ENCODE measurements at places on chromosomes 2 and 18.

DNA sequence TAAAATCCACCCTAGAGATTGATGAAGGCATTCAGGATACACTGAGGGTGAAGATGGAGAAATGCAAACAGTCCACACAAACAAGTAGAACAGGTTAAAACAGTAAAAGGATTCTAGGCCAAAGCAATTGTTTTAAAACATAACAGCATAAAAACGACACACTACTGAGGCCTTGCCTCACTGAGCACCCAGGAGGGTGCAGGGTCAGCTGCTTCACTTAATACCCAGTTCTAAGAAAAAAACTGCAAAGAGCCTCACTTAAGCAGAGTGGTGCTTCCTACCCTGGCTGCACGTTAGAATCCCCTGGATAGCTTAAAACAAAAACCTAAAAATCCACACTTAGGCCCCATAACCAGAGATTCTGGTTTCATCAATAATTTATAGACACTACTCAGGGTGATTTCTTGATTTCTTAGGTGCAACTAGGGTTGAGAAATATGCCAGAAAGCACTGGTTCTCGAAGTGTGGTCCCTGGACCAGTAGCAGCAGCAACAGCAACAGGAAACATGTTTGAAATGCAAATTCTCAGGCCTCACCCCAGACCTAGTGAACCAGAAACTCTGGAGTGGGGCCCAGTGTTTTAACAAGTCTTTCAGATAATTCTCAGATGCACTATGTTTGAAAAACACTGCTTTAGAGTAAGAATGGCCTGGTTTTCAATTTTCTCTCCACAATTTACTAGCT, 279.1 kb downstream of the ZEB2 start:
- no peak for DNase-seq

GRCh38 chr18:57550510-57550909, 36.0 kb downstream of the FECH start:
- DNase-seq: no peak

DNA sequence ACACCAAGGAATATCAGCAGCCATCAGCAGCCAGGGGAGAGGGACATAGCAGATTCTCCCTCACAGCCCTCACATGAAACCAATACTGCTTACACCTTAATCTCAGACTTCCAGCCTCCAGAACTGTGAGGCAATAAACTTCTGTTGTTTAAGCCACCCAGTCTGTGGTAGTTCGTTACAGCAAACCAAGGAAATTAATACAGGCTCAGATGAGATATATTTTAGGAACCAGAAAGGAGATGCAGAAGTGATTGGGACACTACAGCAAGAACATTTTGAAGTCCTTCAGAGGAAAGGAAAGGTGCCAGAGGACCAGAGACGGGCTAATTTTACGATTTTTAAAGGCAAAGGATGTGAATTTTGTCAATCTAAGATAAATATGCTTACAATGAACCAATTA, 60.6 kb downstream of the IKZF2 start:
- no peak for DNase-seq

DNA sequence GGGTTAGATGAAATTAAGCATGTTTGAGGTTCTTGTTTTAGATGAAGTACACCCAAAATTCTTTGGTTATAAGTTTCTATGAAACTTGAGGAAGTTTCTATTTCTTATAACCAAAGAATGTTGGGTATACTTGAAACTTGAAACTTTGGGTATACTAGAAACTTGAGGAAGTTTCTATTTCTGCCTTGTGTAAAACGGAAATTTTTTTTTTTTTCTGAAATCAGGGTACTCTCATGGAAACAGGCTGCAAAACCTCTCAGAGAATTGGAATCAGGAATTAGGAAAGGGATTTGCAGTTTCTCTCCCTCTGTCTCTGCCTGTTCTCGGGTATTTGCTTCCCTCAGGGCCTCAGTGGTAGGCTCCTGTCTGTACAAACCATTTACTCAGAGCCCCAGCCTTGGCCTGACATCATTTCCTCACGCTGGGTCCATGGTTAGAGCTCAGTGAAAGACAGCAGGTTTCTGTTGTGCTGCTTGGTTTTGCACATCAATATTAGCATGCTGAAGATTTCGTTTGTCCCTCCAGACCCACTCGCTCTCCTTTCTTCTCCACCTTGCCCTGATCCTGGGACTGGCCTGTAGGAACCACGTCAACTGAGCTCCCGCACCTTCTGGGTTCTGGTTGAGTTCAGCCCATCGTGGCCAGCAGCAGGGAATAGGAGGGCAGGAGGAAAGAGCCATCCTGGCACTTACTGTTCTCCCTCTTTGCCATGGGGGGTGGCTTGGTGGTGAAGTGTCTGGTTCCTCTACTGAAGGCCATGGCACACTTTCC, 106.4 kb downstream of the POLR1A start:
- DNase-seq: no peak

GRCh38 chr18:45828917-45829811, 3.7 kb downstream of the SIGLEC15 start:
- DNase-seq: no peak

DNA sequence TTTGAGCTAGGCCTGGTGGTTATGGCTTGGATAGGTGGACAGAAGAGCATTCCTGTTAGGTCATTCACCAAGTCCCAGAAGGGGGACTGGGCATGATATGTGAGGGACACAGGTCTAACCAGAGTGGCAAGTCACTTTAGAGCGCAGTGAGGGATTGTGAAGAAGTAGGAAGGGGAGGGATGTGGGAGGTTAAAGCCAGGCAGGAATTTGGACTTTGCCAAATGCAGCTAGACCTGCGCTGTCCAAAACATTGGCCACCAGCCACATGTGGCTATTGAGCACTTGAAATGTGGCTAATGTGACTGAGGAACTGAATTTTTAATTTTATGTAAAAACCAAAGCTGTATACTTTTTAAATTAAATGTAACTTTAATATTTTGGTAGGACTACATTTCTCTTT, 23.7 kb downstream of the GCKR start:
- no peak for DNase-seq

DNA sequence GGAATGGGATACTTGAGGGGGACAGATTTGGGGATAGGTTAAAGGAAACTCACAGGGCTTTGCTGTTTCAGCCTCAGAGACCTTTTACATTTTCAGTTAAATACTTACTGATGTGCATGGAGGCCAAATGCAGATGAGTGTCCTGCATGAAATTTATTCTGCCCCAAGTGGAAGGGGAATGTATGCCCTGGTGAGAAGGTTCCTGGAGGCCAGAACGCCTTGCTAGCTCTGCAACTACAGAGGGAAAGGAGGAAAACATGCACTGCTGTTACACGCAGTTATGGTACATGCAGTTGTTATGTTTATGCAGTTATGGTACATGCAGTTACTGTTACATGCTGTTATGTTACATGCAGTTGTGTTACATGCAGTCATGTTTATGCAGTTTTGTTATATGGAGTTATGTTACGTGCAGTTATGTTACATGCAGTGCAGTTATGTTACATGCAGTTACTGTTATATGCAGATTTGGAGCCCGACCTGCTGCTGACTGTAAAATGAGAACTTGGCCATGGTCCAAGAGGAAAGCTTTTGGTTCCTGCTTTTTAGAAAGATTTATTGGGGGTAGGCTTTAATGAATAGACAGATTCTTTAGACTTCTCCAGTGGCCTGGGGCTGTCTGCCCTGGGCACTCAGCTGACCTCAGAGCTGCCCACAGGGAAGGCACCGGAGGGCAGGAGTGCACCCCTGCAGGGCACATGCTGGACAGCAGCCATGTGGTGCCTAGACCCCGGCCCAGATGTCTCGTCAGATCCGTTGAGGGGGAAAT, 84.1 kb downstream of the LDLRAD4 start:
- no peak for DNase-seq

- no peak for DNase-seq
Observed at GRCh38 chr2:121254748-121255147, 30.3 kb downstream of the TFCP2L1 start.

DNA sequence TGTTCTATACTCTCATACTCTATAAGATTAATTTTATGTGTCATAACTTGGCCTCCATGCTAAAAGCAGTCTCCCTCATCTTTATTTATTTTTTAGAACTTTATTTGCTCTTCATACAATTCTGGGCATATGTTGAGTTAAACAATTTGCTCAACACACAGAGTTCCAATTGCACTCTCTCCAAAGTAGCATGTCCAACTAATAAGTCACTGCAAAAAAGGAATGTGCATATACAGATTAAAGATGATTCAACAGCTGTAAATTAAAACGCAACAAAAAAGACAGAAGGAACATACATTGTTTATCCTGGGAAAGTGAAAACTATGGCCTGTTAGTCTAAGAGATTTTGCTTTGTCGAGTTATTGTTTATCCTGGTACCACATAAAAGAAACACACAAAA, 277.7 kb upstream of the ACVR2A start:
- DNase-seq: no peak

DNA sequence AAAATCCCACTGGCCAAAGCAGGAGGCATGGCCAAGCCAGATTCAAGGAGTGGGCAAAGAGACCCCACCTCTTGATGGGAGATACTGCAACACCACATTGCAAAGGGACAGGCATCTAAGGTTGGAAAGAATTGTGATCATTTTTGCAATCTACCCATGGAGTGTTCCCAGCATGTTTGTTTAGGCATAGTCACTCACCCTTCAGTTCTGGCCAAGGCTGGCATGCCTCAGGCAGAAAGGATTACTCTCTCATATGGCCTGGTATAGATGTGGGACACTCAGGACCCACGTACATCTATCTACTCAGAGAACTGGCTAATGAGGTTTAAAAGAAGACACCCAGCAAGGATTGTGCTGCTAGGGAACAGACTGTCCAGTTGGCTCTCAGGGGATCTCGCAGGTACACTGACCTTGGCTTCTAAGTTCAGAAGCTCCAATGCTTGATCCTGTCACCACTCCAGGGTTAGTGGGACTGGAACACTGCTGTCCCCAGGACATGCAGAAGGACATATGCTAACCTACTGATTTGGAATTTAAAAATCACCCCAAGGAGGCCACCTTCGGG, 183.7 kb downstream of the KLHL29 start:
- DNase-seq: no peak

DNA sequence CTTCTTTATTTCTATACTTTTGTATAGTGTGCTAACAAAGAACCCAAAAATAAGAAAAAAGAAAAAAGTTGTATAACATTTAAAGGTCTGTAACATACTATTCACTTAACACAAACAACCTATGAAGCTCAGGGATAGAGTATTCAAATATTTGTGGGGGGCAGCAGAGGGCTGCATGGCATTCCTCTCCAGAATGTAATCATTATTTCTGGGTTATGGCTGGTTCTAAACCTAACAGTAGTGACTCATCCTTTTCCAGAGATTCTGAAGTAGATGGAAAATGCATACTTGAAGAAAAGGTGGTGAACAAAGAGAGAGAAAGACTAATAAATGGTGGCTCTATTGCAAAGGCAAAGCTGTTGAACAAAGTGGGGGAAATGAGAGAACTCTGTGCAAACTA, 249.4 kb downstream of the NRXN1 start:
- no peak for DNase-seq

GRCh38 chr2:96336104-96336775, 674 bp downstream of the NCAPH start:
- no peak for DNase-seq

DNA sequence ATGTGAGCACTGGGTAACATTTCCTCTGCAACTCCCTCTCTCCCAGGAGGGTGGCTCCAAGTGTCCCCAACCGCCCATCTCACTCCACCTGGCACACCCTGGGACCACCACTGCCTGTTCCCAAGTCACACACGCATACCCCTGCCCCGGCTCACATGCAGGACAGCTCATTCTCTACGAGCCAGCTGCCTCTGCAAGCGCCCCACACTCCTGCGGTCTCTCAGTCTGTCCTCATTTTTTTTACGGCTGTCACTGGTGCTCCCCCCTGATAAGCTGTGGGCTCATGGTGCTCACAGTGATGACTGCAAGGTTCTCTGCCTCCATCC, 30.8 kb downstream of the AFG3L2 start:
- no peak for DNase-seq

- DNase-seq: no peak
Observed at GRCh38 chr2:37000988-37001556, 34.7 kb upstream of the STRN start.

DNA sequence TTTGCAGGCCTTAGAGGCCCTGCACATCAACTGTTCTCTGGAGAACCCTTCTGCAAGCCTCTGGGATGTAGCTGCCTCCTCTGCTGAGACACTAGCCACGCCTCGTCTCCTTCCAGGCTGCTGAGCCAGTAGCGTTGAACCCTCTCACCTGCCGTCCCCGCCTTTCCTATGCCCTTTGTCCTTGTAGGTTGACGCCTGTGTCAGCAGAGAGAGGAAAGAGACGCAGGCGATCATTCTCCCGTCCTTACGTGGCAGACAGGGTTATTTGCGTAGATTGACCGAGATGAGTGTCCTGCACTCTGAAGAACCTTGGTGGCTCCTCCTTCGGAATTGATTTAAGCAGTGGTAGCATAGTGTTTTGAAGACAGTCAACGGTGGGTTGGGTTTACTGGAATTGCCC, 27.8 kb downstream of the ID2 start:
- DNase-seq: no peak

DNA sequence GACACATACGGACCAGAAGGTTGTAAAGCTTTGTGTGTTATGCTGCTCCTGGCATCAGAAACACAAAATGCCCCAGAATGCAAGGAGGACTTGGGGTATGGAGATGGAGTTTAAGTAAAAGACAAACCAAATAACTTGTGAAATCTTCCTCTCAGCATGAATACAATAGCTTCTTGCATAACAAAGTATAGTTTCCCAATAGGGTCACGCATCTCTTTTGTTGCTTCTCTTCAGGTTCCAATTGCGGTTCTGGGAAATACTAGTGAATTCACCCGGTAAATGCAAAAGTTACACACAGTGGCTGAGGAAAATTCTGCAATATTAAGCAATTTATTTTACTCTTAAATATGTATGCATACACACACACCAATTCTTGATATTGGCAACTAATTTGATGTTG, 339.2 kb upstream of the EPHA4 start:
- DNase-seq: no peak

- no peak for DNase-seq
Observed at GRCh38 chr18:78558948-78559347, 420.7 kb upstream of the SALL3 start.

DNA sequence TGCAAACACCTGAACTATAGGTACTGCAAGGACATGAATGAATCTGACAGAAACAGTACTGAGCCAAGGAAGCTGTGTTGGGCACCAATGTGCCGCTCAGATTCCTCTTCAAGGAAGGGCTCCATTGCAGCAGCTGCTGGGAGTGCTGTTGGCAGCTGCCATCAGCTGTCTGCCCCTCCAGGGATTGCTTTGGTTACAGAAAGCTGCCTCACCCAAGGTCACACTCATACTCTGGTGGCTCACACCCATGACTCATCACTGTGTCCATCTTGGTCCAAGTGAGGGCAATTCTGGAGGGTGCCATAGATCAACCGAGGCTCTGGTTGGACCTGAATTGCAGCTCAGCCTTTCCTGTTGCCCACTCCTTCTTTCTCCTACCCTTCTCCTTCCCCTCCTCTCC, 24.4 kb upstream of the TRPM8 start:
- no peak for DNase-seq

DNA sequence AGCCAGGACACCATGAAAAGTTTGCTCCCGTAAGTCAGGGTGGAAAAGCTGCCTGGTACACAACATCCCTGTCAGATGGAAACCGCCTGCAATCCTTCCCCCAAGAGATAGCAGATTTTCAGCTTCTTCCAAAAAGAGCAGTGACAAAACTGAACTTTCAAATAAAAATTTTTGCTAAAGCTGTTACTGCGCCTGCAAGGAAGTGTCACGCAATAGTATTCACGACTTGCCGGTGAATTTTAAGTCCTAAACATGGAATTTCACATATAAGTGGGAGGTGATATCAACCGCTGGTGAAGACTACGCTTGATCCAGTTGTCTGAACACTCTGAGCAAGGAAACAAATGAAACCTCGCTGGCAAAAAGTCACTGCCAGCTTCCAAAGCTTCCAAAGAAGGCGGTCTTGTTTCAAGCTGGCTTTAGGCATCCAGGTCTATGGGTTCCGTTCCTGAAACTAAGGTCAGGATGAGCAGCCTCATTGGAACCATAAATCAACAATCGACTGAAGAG, 2.8 kb downstream of the COL6A3 start:
- DNase-seq: no peak
